Dermis lymphatic vessel endothelial cell (primary cell): ENCODE measurements at places on chromosomes 7 and 10. TPM values are rescaled to one million over a fixed set of nuclear protein-coding genes. Genes with fewer than 3 reads are reported as not detected.

The CDC14C gene
- total RNA-seq, result under 0.01 TPM in 1 of 2 replicates, not detected in the other

The THSD7A gene
- 28.3 and 37.5 TPM in 2 replicates for total RNA-seq

The CRHR2 gene
- total RNA-seq, result not detected in 2 replicates

The SPDYE2B gene
- total RNA-seq, result not detected in 2 replicates

The TMEM196 gene
- total RNA-seq, result not detected in 2 replicates

The TSPAN33 gene
- total RNA-seq, result 0.11 TPM in 1 of 2 replicates, not detected in the other

The NOBOX gene
- total RNA-seq, result not detected in 2 replicates

The IPMK gene
- 6.8 and 7.0 TPM in 2 replicates for total RNA-seq

The OGDH gene
- total RNA-seq, result 35.1 and 36.5 TPM in 2 replicates

The HTR5A gene
- total RNA-seq, result not detected in 2 replicates

The TMEM176B gene
- not detected in 2 replicates for total RNA-seq

The RET gene
- total RNA-seq, result 0.17 and 0.22 TPM in 2 replicates

The CDK13 gene
- 33.1 and 42.5 TPM in 2 replicates for total RNA-seq

The ADARB2 gene
- 0.43 TPM in 1 of 2 replicates, not detected in the other for total RNA-seq

The FAM237B gene
- total RNA-seq, result not detected in 2 replicates

The HYAL4 gene
- total RNA-seq, result 0.17 and 0.22 TPM in 2 replicates

The ZNF783 gene
- total RNA-seq, result 4.8 and 5.6 TPM in 2 replicates

The LRRD1 gene
- not detected in 2 replicates for total RNA-seq

The GPR15LG gene
- not detected in 2 replicates for total RNA-seq

The C10orf95 gene
- total RNA-seq, result not detected in 2 replicates

The CYP3A4 gene
- total RNA-seq, result not detected in 2 replicates

The CCDC7 gene
- total RNA-seq, result 9.0 and 9.3 TPM in 2 replicates

The PAXIP1 gene
- total RNA-seq, result 4.3 and 5.6 TPM in 2 replicates

The LRRTM3 gene
- not detected in 2 replicates for total RNA-seq

The GPR158 gene
- total RNA-seq, result under 0.01 TPM in 2 replicates

The KEL gene
- not detected in 2 replicates for total RNA-seq

The SDK1 gene
- total RNA-seq, result 0.76 and 0.86 TPM in 2 replicates

The SYNPO2L gene
- total RNA-seq, result not detected in 2 replicates

The CALML3 gene
- not detected in 2 replicates for total RNA-seq

The RBP3 gene
- total RNA-seq, result not detected in 2 replicates

The TMEM229A gene
- total RNA-seq, result not detected in 2 replicates

The SGMS1 gene
- total RNA-seq, result 49.7 and 76.5 TPM in 2 replicates

The CAV2 gene
- total RNA-seq, result 88.0 and 196 TPM in 2 replicates

The AKR1D1 gene
- total RNA-seq, result not detected in 2 replicates

The AEBP1 gene
- 10.2 and 14.4 TPM in 2 replicates for total RNA-seq

The PLEKHS1 gene
- not detected in 2 replicates for total RNA-seq
